Astrocyte of the spinal cord (primary cell): ENCODE measurements at places on chromosomes 1 and 21.
A peak's percentile ranks its signal among the peaks of the same experiment; 100 is the strongest.

- peak; percentile 1 for DNase-seq
Observed at GRCh38 chr1:152328801-152329391, 3.9 kb upstream of the FLG start.

DNA sequence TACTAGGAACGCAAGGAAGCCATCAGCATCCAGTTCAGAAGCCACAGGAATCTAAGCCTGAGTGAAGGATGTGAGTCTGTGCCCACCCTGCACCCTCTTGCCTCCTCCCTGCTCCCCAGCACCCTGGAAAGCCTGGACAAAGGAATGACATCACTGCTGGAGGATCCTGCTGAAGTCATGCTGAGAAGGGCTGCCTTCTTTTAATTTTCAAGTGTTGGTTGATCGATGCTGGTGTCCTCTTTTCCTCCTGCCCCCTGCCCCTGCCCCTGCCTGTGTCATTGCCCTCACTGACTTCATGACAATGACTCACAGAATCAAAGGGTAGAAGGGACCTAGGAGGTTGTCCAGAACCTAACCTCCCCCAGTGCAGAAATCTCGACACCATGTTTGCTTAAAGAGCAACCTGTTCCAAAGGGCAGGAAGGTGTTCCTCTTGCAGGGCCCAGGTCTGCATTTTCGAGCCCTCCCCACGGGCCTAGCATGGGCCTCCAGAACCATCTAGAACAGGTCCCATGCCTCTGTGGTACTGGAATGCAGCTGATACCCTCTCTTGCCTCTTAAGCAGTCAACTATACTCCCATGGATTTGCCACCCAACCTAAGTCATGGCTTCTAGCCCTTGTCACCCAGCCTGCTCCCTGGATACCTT is 9.6 kb downstream of the DHRS3 start:
- DNase-seq = no peak

- no peak for DNase-seq
Observed at GRCh38 chr1:168970926-168971659, 135.4 kb upstream of the ATP1B1 start.

GRCh38 chr1:156923670-156924477 is 3.4 kb downstream of the LRRC71 start:
- DNase-seq = no peak

DNA sequence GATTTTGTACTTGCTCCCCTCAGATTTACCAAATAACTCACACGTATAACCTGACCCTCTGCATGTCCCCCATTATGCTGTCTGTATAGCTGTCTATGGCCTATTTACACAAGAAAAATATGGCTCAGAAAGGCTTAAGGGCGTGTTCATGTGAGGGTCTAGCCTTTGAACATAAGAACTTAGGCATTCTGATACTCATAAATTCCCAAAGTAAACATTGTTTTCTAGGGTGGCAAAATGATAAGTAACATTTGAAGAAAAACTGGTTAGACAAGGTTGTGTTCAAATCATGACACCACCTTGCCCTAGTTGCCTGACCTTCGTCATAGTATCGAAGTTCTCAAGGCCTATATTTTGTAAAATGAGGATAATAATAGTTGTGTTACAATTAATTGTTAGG is 394.6 kb downstream of the LRRIQ3 start:
- DNase-seq = no peak

- DNase-seq = no peak
Observed at GRCh38 chr21:25791319-25791718, 56.5 kb downstream of the GABPA start.

- no peak for DNase-seq
Observed at GRCh38 chr1:109657395-109657794, 1.5 kb downstream of the GSTM4 start.

DNA sequence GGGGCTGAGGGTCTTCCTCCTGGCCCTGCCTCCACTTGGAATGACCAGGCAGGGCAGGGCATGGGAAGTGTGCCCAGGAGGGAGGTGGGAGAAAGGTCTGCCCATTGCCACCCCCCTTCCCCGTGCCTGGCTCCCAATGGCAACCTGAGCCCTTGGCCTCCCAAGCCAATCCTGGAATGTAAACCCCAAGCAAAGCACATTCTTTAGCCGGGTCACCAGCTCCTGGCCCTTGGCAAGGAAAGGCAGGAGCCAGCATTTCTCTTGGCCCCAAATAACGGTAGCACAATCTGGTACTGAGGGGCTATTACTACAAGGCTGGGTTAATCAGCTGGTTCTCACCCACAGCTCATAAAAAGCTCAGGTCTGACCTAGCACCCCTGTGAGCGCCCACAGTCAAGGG is 6.9 kb upstream of the NUAK2 start:
- no peak for DNase-seq

GRCh38 chr1:6796095-6796494 is 10.8 kb downstream of the CAMTA1 start:
- peak; percentile 4 for DNase-seq

DNA sequence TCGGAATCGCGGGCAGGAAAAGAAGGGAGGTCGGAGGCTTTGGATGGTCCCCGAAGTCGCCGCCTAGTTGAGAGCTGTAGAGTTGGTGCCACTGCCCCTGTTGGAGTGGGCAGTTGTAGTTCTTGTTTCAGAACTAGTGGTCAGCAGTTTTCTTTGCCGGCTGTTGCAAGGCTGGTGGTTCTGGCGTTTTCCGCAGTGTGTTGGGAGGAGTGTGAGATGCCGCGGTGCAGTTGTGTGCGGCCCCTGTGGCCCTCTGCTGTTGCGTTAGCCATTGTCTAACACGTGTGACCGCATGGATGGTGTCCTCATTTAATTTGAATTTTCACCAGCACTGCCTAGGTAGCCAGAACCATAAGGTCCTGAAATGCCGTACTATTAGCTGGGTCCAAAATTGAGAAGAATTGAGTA is 1.4 kb downstream of the ARF1 start:
- peak; percentile 8 for DNase-seq

DNA sequence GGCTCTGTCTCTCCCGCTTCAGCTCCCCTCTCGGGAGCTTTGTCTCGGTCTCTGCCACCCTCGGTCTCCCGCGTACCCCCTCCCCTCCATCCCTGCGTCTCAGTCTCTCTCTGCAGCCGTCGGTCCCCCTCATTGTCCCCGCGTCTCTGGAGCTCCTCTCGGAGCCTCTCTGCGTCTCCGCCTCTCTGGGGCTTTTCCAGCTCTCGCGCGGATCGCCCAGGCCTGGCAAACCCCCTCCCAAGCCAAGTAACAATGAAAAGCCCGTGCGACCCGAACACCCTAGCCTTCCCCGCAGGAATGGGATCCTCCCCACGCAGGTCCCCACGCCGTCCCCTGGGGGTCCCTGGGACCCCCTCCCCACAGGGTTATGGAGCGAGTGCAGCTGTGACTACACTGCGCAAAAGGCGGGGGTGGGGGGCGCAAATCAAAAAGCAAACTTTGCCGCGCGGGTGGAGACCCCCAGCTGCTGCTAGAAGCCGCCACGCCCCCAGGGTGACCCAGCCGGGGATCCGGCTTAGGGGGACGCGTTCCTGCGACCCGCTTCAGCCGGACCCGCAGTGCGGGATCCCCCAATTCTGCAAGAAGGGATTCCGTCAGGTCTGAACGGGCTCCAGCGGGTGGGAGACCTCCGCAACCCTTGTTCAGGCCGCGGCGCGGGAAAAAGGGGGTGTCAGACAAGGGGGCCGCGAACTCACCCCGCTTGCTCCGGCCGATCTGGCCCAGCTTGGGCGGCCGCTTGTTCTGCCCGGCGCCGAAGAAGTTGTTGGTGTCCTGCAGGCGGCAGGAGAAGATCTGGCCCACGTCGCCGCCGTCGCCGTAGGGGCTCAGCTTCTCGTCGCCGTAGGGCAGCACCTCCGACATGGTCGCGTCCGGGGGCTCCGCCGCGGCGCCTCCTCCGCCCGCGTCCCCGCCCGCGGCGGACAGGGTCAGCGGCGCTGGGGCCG is 1.2 kb downstream of the CAMK2N1 start:
- DNase-seq = no peak

GRCh38 chr1:185694081-185694480 is 40.1 kb upstream of the HMCN1 start:
- no peak for DNase-seq

DNA sequence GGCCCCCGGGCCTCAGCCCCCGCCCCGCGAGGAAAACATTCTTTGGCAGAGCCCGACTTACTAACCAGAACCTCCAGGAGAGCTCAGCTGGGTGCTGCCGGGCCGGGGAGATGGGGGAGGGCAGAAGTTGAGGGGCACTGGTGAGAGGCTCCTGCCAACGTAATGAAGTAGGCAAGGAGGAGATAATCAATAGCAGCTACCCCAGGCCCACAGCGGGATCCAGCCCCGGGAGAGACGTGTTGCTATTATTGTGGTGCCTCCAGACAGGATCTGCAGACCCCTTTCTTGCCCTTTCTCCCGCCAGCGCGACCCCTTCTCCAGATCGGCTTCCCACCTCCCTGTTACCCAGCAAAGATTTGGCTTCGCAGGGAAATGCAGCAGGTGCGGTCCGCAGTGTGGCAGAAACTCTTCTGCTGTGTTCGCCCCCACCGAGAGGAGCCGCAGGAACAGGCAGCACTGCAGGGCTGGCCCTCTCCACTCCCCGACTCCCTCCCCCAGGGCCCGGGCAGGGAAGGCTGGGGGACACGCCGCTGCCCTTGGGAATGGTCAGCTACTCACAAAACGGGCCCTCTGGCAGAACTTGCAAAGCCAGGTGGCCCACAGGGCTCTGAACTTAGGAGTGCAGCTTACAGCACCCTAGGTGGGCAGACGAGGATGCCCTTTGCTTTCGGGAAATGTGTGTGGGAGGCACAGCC is 1.5 kb upstream of the KCNA2 start:
- no peak for DNase-seq

DNA sequence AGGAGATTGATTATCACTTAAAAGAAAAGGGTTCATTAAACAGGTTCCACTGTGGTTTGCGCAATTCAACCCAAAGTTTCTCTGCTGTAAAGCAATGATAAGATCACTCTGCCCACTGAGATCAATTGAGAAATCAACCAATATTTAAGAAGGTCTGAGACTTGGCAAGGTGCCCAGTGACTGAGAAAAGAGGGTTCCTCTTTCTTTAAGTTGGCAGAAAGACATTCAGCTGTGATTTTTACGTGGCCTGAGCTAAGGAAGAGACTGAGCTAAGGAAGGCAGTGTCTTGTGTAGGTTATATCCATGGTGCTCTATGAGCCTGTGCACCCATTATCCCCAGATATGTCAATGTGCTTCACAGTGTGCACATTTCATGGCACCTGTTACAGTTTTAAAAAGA is 344.1 kb downstream of the DISC1 start:
- DNase-seq = no peak

DNA sequence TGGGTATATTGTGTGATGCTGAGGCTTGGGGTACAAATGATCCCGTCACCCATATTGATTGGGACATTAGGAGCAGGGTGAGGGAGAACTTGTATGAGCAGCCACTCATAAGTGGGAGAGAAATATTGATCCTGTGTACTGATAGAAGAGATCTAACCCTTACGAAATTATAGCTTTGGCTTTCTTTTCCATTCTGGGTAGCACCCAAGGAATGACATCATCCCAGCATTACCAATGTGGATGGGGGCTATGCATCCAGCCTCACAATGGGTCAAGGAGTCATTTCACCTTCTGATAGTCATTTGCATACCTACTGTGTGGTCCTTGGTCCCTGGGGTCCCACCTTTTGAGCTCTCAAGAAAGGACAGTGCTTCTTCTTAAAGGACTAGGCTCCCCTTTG is 1.9 kb upstream of the NAV1 start:
- no peak for DNase-seq

GRCh38 chr1:220884109-220884980 is 5.1 kb downstream of the HLX start:
- DNase-seq = peak; percentile 51

GRCh38 chr1:168513656-168514404 is 30.0 kb downstream of the XCL2 start:
- no peak for DNase-seq

DNA sequence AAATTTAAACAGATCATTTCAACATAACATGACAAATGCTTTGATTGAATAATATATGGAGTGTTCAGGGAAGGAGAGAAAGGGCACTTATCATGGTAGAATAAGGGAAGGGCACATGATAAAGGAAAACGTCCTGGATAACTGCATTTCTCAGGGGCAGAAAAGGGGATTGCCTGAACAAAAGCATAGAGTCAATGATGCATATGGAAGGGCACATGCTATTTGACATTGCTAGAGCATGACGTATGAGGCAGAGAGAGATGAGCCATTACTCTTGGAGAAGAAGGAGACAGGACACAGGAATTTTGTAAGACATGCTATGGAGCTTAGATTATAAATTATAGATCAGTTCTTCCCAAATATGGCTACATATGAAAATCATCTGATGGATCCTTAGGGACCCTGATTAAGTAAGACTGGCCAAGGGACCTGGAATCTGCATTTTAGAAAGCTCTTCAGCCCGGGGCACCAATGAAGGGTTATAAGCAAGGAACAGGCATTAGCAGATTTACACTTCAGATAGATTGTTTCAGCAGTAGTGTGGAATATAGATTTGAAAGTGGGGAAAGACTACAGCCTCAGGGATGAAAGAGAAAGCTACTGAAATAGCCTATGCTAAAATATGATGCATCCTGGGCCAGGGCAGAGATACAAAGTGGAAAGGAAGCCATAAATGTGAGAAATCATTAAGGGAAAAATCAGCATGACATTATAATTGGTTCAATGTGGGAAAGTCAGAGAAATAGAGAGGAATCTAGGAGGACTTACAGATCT is 21.3 kb downstream of the FMO2 start:
- no peak for DNase-seq

GRCh38 chr1:237717106-237717505 is 173.6 kb downstream of the ZP4 start:
- DNase-seq = no peak

DNA sequence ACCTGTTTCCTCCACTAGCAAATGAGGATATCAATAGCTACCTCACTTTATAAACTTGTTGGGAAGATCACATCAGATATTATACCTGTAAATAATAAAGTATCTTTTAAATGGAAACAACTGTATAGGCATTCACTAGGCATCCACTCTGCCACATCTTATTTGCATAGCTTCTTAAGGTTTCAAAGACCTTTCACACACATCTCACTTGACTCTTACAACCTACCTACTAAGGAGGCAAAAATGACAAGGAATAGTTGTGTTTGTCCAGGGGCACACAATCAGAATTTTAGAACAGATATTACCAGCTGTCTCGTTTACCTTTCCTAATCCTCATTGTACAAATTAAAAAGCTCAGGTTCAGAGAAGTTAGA is 51.5 kb downstream of the VANGL2 start:
- no peak for DNase-seq
